Stimulated activated CD8-positive, alpha-beta memory T cell treated with anti-CD3 and anti-CD28 coated beads, Interleukin-4, amount 100 ng/mL, for 1 hour (primary cell): ENCODE measurements at places on chromosomes 1 and 21.

GRCh38 chr1:33221385-33221758, 34.9 kb upstream of the ZNF362 start:
- DNase-seq, result no peak

DNA sequence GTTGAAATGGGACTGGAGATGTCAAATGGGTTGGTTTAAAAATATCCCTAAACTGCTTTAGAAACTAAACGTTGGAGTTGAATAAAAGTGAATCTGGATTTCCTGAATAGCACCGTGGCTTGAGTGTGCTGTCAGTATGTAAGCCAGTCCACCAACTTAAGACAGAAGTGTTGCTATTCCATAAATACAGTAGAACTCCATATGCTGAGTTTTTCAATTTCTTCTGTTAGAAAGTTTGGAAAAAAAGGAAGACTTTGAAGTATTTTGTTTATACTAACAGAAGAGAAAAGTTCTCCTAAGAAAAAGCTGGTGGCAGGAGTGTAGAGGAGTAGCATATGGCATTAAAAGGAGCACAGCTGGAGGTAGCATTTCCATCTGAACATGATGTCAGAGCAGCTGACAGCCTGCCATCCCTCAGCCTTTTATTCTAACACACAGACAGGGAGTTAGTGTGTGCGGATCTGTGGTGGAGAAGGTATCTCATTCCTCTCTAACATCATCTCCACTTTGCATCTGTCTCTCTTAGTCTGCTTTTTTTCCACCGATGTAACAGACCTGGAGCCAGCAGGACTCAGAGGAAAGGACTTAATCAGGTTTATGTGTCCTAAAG, at the start of gene ZBTB18:
TSS of gene ZBTB18 (plus strand) at position 449 of the 610 bp plus-strand sequence. CDS start at position 598, 149 bp downstream.
- DNase-seq, result no peak

GRCh38 chr1:151705753-151706463, 10.7 kb downstream of the CELF3 start:
- DNase-seq, result no peak

- DNase-seq, result no peak
Measured at GRCh38 chr1:3628445-3628844, 3.6 kb downstream of the TPRG1L start.

DNA sequence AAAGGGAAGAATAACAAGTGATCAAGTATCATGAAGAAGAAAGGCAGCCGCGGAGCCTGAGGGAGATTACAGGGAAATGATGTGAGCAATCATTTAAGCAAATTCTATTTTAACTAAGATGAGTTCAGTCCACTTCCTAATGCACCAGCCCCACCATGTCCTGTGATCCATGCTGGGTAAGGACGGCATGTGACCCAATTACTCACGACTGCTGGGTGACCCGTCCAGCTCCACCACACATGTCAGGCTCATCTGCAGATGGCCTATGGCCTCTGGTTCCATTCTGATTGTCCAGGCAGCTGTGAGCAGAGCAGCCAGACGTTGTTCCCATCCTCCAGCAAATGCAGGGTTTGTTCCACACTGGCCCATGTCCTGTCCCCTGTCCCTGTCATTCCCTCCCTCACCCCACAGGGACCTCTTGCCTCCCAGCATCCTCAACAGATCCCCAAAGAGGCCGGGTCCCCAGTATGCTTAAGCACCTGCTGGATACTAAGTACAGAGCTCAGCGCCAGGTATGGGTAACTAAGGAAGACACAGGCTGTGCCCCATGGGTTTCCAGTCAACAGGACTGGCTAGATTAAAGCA, 87.9 kb downstream of the MATN1 start:
- DNase-seq, result no peak

- no peak for DNase-seq
Measured at GRCh38 chr1:228087771-228088251, 5.3 kb downstream of the ARF1 start.

DNA sequence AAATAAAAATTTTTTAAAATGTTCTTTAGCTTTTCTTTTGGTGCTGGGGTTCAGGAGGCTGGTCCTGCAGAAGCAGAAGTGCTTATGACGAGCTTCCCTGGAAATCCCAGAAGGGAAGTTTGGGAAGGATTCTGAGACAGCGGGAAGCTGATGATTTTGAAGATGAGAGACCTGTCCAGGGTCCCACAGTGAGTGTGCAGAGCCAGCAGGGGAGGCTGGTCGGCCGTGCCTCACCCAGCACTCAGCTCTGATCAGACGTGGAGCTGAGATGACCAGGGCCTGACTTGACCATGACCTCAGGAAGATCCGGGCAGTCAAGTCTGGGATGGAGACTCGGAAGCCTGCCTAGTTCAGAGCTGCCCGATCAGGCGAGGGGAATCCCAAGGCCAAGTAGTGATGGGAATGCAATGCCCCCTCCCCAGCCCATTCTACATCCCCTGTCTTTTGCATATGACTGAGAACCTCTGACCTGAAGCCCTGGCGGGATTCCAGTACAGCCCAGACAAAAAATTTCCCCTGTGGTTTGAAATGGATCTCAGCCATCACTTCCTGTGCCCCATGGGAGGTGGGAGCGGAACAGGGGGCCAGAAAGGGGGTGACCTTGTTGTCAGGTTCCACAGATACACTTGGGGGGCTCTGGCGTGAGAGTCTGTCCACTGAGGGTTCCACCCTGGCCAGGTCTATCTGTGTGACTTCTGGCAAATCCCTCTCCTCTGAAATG, 96.8 kb upstream of the RUNX3 start:
- DNase-seq, result no peak

DNA sequence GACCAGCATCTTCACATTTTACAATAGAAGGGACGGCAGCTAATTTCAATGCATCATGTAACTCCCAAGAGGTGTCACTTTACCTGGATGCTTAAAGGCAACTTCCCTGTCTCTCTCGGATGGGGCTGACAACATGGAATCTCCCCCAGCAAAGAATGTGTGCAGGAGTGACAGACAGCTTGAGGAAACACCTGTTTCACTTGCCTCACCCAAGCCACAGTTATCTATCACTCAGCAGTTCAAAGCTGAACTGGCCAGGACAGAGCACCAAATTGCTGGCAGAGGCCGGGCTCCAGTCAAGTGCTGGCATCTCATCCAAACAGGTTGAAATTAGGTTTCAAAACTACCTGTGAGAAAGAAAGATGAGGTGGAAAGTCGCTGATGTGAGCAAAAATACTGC, 538.0 kb upstream of the PLXNA2 start:
- DNase-seq, result no peak

DNA sequence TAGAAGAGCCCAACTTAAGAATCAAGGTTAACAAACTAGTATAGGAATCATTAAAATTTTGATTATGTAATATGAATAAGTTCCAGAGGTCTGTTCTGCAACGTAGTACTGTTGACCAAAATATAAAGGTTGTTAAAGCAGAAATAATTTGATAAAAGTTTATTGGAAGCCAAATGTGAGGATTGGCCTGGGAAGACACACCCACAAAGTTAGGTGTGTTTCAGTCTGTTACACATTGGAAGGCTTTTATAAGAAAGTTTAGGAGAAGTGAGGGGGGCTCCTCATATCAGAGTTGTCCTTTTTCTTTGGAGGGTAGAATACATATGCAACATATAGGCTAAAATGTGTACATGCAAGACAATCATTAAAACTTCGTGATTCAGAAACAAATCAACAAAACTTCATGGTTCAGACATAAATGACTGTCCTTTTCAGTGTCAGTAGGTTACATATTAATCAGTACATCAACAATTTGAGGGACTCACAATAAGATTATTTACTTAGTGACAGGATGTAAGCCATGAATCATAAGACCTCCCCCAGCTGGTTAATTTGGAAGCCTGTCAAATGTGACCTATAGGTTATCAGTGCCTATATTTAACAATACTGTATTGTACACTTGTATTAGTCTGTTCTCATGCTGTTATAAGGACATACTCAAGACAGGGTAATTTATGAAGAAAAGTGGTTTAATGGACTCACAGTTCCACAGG, 245.0 kb upstream of the B3GALT2 start:
- DNase-seq, result no peak

DNA sequence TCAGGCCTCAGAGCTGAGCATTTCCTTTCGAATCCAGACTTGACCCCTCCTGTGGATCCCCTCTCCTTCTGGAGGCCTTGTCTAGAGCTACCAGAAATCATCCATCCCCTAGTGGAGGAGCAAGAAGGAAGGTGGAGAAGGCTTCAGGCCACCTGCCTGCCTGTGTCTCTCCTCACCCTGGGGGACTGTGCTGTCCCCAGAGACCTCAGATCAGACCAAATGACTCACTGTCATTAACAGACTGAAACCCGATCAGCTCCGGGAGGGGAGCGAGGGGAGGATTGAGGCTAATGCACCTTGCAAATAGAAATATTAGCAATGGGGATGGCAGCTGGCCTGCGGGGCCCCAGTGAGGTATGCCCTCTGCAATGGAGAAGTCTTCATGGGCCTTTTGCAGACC, 2.1 kb downstream of the MYBPH start:
- no peak for DNase-seq

DNA sequence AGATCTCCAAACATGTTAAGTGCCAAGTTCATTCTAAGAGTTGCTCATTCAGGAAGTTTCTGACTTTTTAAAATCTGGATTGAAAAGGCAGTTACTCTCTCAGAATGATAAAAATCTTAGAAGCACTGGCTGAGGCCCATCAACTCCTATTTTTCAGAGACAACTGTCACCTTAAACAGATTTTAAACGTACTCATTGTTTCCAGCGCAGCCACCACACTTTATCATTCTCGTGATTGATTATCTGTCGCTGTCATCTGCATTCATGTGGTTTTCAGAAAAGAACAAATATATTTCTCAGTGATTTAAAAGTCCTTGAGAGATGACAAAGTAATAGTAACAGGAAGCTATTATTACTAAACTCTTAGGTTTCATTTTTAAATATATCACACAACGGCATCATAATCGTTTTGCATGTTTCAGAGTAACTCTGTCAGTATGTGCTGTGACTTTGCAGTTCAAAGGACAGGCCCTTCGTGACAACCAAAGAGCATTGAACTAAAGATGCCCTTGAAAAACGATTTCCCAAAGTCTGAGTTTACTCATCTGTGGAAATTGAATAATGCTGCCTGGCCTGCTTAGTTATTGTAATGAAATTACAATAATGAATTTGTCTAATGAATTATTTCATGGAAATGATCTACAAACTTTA, 14.9 kb upstream of the KCNK1 start:
- DNase-seq, result no peak

DNA sequence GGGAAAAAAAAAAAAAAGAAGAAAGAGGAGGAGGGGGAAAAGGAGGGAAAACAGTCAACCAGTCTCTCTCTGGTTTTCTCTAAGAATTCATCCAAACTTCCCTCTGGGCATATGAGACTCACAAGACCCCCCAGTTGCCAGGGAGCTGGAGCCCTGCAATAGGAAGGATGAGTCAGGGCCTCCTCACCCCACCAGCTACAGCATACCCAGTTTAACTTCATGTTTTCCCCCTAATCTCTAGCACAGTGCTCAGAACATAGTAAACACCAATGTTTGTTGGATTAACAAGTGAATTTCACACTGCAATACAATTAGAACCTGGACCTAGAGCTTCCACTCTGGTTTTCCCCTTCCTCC, 7.8 kb downstream of the F11R start:
- no peak for DNase-seq

- DNase-seq, result no peak
Measured at GRCh38 chr1:245715291-245715701, 560.5 kb downstream of the KIF26B start.
